Astrocyte (in vitro differentiated cells and primary cell): ENCODE measurements at places on chromosomes 6 and 20.

GRCh38 chr6:5416250-5416649, 154.9 kb downstream of the FARS2 start:
- no peak overlapping the region for H3K27ac ChIP-seq
- no peaks in the 10 kb centered on the region for H3K27me3 ChIP-seq
- H3K4me1 ChIP-seq, result no peaks in the 10 kb centered on the region

DNA sequence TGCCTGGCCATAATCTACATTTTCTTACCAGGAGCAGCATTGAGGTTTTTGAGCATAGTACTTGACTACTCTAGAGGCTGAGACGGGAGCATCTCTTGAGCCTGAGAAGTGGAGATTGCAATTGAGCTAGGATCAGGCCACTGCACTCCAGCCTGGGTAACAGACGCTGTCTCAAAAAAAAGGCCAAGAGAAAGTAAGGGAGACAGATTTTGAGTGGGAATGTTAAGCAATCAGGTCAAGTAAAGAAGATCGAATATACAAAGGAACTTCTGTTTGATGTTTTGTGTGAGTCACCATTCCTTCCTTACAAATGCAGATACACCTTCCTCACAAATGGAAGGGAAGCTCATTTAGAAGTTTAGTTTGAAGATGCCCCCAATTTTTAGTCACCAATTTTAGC, 4.4 kb downstream of the PNRC1 start:
- DNase-seq, result no peak
- no peak overlapping the region for H3K27ac ChIP-seq
- peaks cover 17% of the 10 kb centered on the region for H3K36me3 ChIP-seq
- peaks cover 10% of the 10 kb centered on the region for H3K4me1 ChIP-seq

GRCh38 chr6:146545581-146545980, 1.9 kb downstream of the RAB32 start:
- H3K4me1 ChIP-seq, result peaks cover 22% of the 10 kb centered on the region
- H3K27me3 ChIP-seq, result no peaks in the 10 kb centered on the region
- DNase-seq, result peak; percentile 83
- H3K27ac ChIP-seq, result peak overlapping the region; percentile 95

DNA sequence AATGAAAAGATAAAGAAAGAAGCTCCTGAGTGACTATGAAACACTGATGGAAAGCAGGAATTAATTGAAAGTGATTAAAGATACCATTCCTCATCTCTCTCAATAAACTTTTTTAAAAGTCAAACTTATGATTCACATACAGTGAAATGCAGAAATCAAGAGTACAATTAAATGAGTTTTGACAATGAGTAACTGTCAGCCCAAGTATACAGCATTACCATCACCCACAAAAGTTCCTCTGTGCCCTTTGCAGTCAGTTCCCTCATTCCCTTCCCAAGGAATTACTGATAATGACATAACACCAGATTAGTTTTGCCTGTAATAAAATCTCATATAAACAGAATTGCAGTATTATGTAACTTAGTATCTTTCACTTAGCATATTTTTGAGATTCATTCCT, 44.5 kb downstream of the ATG5 start:
- DNase-seq, result peak; percentile 39
- H3K36me3 ChIP-seq, result no peaks in the 10 kb centered on the region
- H3K4me1 ChIP-seq, result peaks cover 8% of the 10 kb centered on the region
- no peaks in the 10 kb centered on the region for H3K27me3 ChIP-seq

GRCh38 chr20:24350923-24351368, 118.5 kb upstream of the SYNDIG1 start:
- H3K27ac ChIP-seq, result no peak overlapping the region
- no peak overlapping the region for H3K4me3 ChIP-seq
- H3K27me3 ChIP-seq, result no peaks in the 10 kb centered on the region
- no peaks in the 10 kb centered on the region for H3K36me3 ChIP-seq
- peak; percentile 5 for DNase-seq
